Heart right ventricle (tissue), 16 donors: ENCODE measurements at places on chromosomes 16 and 17. TPM values are rescaled to one million over a fixed set of nuclear protein-coding genes. Genes with fewer than 3 reads are reported as not detected.

DNA sequence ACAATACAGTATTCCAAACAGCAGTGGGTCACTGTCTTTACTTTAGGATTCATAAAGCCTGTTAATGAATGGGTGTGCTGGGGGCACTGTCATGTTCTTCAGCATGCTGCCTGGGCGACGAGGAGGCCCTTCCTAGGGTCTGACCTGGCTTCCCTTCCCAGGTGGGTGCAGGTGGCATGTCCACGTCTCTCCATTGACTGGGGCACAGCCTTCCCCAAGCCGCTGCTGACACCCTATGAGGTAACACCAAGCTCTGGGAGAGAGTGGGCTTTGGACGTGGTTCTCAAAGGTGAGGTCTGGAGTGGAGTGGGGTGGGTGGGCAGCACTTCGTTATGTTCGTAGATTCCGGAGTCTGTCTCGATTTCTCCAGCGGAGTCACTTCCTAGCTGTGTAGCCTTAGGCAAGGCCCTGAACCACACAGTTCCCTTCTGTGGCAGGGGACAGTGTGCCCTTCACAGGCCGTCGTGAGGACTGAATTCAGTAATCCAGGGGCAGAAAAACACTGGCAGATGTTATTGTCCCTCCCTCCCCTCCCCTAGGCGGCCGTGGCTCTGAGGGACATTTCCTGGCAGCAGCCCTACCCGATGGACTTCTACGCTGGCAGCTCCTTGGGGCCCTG, 771 bp upstream of the OVCA2 start:
- H3K27me3 ChIP-seq: no peaks in the 10 kb centered on the region
- no peaks in the 10 kb centered on the region for H3K36me3 ChIP-seq
- no peak for DNase-seq
- H3K27ac ChIP-seq: peak overlapping the region; percentile 95

DNA sequence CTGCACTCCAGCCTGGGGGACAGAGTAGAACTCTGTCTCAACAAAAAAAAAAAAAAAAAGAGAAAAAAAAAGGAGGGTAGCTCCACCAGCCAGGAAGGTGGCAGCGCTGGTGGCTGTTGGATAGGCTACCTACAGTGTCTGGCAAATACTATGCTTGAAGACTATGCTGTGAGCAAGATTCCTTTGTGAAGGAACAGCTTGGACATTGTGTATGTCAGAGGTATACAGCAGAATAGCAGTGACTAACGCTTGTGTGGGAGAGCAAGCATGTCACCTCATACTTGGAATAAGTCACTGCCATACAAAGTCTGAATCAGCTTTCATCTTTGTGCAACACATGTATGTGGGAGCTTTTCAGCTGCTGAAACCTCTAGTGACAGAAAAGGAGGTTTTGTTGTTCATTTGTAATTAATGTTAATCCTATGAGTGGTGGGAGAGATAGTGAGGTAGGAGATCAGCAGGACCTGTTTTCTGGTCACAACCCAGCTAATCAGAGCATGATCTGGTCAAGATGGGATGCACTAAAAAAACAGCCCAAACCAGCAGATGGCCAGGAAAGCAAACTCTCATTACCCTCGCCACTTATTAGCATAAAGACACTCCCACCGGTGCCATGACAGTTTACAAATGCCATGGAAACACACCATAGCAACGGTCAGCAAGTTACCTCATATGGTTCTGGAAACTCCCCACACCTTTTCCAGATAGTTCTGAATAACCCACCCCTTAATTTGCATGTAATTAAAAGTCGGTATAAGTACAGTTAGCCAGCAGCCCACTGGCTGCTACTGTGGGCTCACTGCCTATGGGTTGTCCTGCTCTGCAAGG, 6.8 kb upstream of the ITGAD start:
- no peaks in the 10 kb centered on the region for H3K4me1 ChIP-seq
- H3K27me3 ChIP-seq: no peaks in the 10 kb centered on the region
- DNase-seq: no peak
- no peaks in the 10 kb centered on the region for H3K36me3 ChIP-seq
- no peak overlapping the region for H3K4me3 ChIP-seq

GRCh38 chr16:26889740-26890139, 177.0 kb upstream of the C16orf82 start:
- no peak for DNase-seq
- H3K36me3 ChIP-seq: no peaks in the 10 kb centered on the region
- no peaks in the 10 kb centered on the region for H3K4me1 ChIP-seq
- no peak overlapping the region for H3K4me3 ChIP-seq
- no peak overlapping the region for H3K27ac ChIP-seq

DNA sequence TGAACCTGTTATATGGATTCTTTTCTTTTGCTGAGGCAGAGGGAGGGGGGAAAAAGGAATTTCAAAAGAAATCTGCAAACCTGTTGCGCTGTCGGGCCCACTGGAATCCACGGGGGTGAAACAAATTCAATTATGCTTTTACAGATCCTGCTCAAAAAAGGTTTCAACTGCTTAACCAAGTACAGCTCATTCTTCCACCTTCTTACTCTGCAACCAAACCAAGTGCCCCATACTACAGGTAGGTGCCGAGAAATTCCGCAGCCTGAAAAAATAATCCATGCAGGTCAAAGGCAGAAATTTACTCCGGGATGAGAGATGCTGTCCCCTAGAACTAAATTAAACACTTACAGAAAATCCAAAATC, 416 bp downstream of the RNF43 start:
- H3K4me1 ChIP-seq: no peaks in the 10 kb centered on the region
- H3K27ac ChIP-seq: peak overlapping the region; percentile 41
- peak overlapping the region; percentile 42 for H3K4me3 ChIP-seq
- peaks cover 10% of the 10 kb centered on the region for H3K27me3 ChIP-seq

DNA sequence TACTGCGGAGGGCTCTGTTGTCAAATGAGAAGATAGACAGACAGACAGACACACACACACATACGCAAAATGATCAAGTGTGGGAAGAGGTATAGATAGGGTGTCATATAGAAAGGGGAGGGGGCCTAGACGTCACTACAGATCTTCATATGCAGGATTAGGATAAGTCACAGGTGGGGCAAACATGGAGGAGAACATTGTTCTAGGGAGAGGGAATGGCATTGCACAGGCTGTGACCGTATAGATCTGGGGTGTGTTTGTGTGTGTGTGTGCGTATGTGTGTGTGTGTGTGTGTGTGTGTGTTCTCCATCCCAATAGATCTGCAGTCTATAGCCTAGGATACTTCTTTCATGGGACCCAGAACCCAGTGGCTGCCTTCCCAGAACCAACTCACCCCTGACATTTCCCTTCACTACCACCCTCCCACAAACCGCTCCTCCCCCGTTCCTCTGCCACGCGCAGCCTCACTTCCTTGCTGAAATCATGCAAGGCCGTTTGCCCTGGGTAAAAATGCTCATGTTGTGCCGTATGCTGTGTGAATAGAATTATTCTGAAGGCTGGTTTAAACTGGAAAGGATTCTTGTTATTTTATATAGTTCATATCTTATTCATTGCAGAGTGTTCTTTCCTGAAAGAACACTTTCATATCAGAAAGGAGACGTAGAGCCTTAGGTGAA, 50.5 kb upstream of the CCL1 start:
- no peak overlapping the region for H3K27ac ChIP-seq
- DNase-seq: no peak
- H3K27me3 ChIP-seq: peaks cover 75% of the 10 kb centered on the region

- H3K4me3 ChIP-seq: peak within 1 kb of the TSS; percentile 76
- H3K36me3 ChIP-seq: peaks cover 55% of the 10 kb centered on the region
- peak within 1 kb of the TSS; percentile 85 for H3K27ac ChIP-seq
- peak; percentile 91 for DNase-seq
Measured at GRCh38 chr16:69339289-69340094, at the start of the genes COG8 and NIP7. TSS of gene COG8 (minus strand) at chr16:69339564. CDS start at chr16:69339552, 12 bp downstream. TSS of gene NIP7 (plus strand) at chr16:69339772. CDS start at chr16:69339830, 58 bp downstream.

DNA sequence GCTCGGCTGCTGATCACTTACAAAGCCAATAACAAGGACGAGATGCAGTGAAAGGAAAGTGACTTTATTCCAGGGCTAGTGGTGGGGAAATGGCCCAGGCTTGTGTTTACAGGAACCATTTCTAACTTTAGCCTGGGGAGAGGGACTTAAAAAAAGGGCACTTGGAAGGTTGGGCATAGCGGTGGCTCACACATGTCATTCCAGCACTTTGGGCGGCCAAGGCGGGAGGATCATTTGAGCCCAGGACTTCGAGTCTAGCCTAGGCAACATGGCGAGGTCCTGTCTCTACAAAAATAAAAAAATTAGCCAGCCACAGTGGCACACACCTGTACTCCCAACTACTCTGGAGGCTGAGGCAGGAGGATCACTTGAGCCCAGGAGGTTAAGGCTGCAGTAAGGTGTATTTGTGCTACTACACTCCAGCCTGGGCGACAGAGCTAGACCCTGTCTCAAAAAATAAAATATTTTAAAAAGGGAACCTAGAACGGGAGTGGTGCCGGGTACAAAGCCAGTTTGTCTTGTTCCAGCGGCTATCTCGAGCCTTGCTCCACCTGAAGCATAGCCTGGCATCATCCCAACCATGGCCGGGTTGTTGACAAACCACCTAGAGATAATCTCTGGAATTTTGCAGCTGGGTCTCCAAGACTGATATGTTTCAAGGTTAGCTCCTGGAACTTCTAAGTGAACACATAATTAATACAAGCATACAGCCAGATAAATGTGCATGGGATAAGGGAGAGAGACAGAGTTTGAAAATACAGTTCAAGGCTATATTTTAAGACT, 5.7 kb upstream of the TVP23A start:
- no peaks in the 10 kb centered on the region for H3K36me3 ChIP-seq
- H3K4me1 ChIP-seq: peaks cover 32% of the 10 kb centered on the region
- DNase-seq: no peak
- H3K27me3 ChIP-seq: no peaks in the 10 kb centered on the region
- H3K4me3 ChIP-seq: no peak overlapping the region

GRCh38 chr17:78132084-78132676, 1.6 kb downstream of the TMC8 start:
- H3K4me1 ChIP-seq: peaks cover 74% of the 10 kb centered on the region
- H3K4me3 ChIP-seq: peak overlapping the region; percentile 38
- no peaks in the 10 kb centered on the region for H3K27me3 ChIP-seq

DNA sequence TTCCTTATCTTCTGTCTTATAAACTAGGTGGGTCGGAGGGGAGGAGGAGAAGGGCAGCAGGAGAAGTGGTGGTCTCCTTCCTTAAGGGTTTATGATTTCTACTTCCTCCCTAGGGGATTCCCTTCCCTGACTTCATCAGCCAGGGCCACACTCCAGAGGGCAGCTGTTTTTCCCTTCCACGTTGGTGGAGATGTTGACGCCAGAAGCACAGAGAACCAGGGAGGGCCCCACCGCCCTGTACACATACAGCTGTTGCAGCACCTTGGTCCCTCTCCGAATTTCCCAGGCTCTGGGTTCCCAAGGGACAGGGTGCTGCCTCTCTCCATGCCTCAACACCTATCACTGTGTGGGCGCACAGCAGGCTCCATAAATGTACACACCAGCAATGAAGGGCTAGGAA, 5.6 kb upstream of the SLC6A4 start:
- DNase-seq: no peak
- no peaks in the 10 kb centered on the region for H3K36me3 ChIP-seq
- H3K4me1 ChIP-seq: peaks cover 14% of the 10 kb centered on the region
- H3K27me3 ChIP-seq: peaks cover 24% of the 10 kb centered on the region
- H3K27ac ChIP-seq: no peak overlapping the region

GRCh38 chr16:66568355-66568754, 2.1 kb downstream of the CMTM1 start:
- no peaks in the 10 kb centered on the region for H3K36me3 ChIP-seq
- no peak for DNase-seq
- H3K27me3 ChIP-seq: no peaks in the 10 kb centered on the region
- peaks cover 26% of the 10 kb centered on the region for H3K4me1 ChIP-seq
- no peak overlapping the region for H3K4me3 ChIP-seq

Gene RAB26
- 1.4 TPM for total RNA-seq

Gene CD300A
- total RNA-seq: 2.5 TPM

Gene CIAPIN1
- 75.1 TPM for total RNA-seq
